ENCODE measurements at places on chromosomes 7 and 10.

DNA sequence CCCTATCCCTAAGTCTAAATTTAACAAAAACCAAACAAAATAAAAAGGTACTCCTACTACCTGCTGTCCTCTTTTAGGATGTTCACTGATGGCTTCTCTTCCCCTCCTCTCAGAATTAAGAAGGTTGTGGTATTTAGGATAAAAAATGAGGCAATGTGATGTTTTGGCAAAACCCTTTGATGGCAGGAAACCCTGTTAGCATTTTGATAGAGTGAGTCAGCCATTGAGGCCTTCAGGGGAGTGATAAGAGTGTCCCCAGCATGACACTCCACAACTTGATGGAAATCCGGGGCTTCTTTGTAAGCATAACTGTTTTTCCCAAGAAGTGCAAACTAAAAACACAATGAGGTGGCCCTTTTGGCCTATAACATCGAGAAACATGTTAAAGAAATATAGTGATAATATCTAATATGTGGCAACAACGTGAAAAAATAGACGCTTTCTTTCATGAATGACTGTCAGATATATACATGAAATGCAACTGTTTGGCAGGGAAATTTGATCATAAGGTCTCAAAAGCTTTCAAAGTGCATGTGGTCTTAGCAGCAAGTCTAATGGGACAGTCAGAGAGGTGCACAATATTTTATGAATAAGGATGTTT, 55.0 kb downstream of the PRTFDC1 start:
- no peak for DNase-seq

- no peak for DNase-seq
Observed at GRCh38 chr7:2929321-2930201, 85.5 kb upstream of the GNA12 start.

GRCh38 chr7:80699045-80699638, 60.7 kb downstream of the CD36 start:
- no peak for DNase-seq

DNA sequence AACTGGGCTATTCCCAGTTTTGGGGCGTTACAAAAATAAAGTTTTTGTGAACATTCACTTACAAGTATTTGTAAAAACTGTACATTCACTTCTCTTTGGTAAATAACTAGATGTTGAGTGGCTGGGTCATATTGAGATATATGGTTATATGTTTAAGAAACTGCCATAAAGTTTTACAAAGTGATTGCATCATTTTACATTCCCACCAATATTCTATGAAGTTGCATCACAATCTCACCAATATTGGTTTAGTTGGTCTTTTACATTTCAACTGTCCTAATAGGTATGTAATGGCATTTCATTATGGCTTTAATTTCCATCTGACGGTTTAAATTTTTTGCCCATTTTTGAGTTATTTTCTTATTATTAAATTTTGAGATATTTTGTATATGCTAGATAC, 251.7 kb upstream of the GNAI1 start:
- no peak for DNase-seq

- no peak for DNase-seq
Observed at GRCh38 chr7:32316839-32317238, 173.3 kb downstream of the LSM5 start.

- no peak for DNase-seq
Observed at GRCh38 chr7:17638727-17639126, 301.6 kb downstream of the SNX13 start.

DNA sequence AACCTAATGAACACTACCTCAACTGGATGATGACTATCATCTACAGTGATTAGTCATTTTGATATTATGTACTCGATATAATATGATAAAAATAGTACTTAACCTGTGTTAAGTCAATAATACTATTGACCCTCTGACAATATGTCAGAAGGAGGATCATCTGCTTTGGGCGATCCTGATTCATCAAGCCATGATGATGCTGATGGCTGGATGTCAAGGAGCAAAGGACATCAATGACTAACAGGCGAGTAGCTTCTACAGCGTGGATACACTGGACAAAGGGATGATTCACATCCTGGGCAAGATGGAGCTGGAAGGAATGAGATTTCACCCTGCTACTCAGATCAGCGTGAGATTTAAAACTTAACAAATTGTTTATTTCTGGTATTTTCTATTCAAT, 94.4 kb upstream of the SKAP2 start:
- DNase-seq, result no peak

GRCh38 chr10:96716390-96716789, 3.9 kb downstream of the PIK3AP1 start:
- DNase-seq, result no peak

DNA sequence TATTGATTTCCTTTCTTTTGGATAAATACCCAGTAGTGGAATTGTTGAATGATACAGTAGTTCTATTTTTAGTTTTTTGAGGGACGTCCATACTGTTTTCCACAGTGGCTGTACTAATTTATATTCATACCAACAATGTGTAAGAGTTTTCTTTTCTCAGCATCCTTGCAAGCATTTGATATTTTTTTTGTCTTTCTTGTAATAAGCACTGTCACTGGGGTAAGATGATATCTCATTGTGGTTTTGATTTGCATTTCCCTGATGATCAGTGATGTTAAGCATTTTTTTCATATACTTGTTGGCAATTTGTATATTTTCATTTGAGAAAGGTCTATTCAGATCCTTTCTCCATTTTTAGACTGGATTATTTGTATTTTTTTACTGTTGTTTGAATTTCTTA, 308.7 kb downstream of the PTEN start:
- no peak for DNase-seq
